ENCODE measurements at places on chromosomes 16 and 17.

GRCh38 chr16:55283812-55284717 lies 39.9 kb upstream of the IRX6 start:
- no peak for DNase-seq

DNA sequence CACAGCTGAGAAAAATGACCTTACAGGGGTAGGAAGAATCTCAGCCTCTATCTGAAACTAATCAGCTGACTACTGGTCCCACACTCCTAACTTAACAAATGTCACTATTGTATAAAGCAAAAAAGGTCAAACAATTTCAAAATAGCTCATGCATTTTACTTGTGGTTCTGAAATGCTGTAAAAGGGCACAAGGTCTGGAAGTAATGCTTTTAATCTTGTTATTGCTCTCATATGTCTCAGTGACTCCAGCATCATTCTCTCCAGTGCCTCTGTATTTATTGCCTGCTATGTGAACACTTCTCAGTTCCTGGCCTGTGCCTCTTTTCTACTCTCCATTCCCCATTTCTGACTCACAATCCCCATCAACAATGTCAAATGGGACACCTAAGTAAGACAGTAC lies 937.7 kb downstream of the CDH11 start:
- no peak for DNase-seq

GRCh38 chr16:67594256-67594915 lies 32.1 kb downstream of the CTCF start:
- no peak for DNase-seq

DNA sequence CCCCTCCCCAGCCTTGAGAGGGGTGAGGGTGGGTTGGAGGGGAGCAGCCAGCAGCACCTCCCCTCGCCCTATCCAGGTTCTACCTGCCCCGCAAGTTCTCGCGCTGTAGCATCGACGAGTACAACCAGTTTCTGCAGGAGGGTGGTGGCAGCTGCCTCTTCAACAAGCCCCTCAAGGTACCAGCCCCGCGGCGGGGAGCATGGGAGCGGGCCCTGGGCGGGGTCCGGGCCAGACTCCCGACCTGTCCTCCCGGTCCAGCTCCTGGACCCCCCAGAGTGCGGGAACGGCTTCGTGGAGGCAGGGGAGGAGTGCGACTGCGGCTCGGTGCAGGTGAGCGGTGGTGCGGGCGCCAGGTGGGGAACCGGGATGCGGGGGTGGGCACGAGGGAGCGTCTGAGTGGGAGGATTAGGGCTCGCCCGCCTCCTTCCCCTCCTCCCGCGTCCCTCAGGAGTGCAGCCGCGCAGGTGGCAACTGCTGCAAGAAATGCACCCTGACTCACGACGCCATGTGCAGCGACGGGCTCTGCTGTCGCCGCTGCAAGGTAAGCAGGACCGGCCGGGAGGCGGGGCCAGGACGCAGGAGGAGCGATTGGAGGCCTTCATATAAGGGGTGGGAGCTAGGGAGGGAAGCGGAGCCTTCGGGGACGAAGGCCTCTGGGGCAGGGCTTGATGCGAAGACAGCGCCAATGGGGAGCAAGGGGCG lies 16.5 kb downstream of the ADAM11 start:
- peak; percentile 99 for DNase-seq

DNA sequence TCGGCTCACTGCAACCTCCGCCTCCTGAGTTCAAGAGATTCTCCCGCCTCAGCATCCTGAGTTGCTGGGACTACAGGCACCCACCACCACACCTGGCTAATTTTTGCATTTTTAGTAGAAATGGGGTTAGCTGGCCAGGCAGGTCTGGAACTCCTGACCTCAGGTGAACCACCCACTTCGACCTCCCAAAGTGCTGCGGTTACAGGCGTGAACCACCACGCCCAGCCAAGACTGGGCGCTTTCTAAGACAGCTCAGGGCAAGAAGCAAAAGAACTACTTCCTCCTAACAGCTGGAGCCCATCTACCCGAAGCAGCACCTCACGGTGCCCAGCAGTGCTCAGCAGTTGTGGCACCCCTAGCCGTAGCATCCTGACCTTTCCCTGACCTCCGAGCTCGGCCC lies 109.4 kb downstream of the ZNF423 start:
- DNase-seq, result no peak

DNA sequence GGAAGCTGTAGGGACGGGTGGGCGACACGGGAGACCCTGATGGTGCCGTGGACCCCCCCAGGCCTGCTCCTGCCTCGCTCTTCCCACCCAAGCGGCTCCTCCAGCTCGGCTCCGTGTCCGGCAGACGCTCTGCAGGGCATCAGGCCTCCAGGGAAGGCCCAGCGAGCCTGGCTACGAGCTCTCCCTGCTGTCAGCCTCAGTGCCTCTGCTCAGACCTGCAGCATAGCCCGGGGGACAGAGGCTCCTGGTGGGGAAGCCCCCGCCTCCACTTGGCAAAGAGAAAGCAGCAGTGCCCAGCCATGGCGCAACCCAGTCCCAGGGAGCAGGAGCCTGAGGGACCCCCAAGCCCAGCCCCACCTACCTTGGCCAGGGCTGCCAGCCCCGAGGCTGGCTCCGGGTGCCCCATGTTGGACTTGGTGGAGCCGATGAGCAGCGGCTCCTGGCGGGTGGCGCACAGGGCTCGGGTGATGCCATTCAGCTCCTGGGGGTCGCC lies 5.9 kb downstream of the FASN start:
- DNase-seq, result no peak

- no peak for DNase-seq
Observed at GRCh38 chr17:80937462-80938381, 53.9 kb upstream of the CHMP6 start.

GRCh38 chr16:89047331-89048089 lies 46.1 kb upstream of the ACSF3 start:
- DNase-seq, result no peak

- DNase-seq, result no peak
Observed at GRCh38 chr17:9467518-9467917, 108.1 kb downstream of the STX8 start.

DNA sequence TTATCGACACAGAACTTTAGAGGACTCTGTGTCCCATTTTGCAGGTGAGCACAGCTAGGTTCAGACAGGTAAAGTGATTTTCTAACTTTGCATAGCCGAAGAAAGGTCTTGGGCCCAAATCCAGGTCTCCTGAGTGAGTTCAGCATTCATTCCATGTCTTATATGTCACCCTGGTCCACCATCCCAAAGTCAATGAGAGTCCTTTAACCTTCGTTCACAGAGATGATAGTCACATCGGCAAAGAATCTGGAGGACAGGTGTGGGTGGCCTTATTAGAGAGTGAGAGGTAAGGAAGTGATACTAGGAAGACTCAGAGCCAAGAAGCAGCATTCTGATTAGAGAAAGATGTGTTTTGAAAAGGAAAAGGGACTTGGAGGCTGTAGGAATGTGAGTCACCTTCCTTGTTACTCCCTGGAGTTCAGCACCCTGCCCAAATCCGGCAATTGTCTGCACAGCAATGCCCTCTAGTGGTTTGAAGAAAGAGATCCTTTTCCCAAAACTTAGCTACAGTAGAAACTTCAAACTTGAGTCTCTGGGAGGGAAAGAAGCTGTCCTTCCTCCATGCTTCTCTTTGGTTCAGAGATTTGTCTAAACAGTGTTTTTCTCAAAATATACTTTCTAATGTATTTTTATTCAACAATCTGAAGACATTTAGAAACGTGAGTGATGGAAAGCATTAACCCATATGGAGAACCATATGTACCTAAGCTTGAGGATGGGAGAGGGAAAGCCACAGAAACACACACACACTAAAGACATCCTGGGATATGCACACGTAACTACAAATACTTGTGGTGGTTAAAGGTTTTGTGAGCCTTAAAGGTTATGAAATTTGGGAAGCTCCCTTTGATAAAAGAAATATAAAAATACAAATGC lies 96.4 kb upstream of the SHISA6 start:
- DNase-seq, result no peak

- DNase-seq, result peak; percentile 30
Observed at GRCh38 chr17:53353919-53354351, 468.8 kb upstream of the KIF2B start.

- DNase-seq, result no peak
Observed at GRCh38 chr16:76800196-76800595, 390.8 kb upstream of the MON1B start.

DNA sequence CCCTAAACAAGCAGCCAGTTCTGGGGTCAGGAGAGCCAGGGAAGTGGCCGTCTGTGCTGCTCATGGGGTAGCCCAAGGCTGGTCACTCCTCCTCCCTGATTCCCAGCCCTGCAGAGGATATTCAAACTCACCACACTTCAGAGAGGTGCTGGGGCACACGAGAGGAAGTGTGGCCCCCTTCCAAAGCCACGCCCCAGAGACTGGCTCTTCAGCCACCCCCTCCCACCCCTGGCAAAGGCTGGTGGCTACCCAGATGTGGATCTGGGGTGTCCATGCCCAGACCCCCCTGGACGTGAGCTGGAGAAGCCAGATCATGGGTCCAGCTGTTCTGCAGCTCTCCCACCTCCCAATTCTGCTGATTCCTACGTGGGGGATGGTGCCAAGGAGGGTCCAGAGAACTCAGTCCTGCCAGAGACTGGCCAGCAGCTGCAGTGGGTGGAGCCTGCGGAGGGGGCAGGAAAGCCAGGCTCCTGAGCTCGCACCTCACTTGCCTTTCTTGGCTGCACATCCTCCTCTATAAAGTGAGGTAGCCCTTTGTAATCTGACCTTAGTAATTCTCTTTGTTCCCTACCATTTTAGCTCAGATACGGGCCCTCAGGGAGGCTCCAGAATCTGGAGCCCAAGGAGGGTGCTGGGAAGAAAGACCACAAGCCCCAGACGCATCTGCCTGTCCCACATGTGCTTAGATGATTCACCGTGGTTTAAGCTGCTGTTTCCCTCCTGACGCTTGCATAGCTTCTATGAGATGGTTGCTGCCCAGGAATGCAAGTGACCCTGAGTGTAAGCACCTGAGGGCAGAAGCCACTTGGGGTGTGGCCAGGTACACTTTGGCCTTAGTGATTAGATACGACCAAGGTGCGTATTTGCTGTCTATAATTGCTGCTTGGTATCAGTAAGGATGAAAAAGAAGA lies 15.3 kb downstream of the SDK2 start:
- DNase-seq, result no peak

DNA sequence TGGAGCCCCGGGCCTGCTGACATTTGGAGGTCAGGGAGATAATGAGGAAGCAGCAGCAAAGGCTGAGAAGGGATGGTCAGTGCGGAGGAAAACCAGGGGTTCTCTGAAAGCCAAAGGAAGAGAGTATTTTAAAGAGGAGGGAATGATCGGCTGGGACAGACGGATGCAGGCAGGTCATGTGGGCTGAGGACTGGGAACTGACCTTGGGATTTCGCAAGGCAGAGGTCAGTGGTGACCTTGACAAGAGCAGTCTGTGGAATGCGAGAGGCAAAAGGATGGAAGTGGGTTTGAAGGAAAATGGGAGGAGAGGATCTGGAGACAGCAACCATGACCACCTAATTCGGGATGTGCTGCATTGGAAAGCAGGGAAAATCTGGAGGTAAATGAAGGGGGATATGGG lies 10.2 kb downstream of the EFTUD2 start:
- DNase-seq, result no peak

DNA sequence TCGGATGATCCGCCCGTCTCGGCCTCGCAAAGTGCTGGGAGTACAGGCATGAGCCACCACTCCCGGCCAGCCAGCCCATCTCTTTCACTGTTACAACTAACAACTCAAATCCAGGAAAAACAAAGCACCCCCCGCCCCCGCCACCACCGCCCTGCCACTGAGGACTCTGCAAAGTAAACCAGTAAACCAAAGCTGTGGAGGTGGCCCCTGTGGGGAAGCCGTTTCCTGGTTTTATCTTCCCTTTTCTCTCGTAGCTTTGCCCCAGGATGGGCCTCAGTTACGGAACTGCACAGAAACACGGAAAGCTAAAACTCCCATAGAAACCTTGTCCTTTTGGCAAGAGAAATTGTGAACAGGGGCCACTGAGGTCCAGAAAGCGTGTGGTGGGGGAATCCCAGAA lies 17.5 kb downstream of the CHMP6 start:
- no peak for DNase-seq

GRCh38 chr16:87271256-87271655 lies 45.9 kb downstream of the C16orf95 start:
- no peak for DNase-seq

- DNase-seq, result no peak
Observed at GRCh38 chr17:20202141-20202621, 193.0 kb downstream of the SPECC1 start.
